ENCODE measurements at places on chromosomes 6 and 20.
A peak's percentile ranks its signal among the peaks of the same experiment; 100 is the strongest.

GRCh38 chr6:145601397-145601796 lies 133.9 kb downstream of the EPM2A start:
- no peak for DNase-seq

GRCh38 chr6:1636971-1637871 lies 27.5 kb downstream of the FOXC1 start:
- DNase-seq = no peak

DNA sequence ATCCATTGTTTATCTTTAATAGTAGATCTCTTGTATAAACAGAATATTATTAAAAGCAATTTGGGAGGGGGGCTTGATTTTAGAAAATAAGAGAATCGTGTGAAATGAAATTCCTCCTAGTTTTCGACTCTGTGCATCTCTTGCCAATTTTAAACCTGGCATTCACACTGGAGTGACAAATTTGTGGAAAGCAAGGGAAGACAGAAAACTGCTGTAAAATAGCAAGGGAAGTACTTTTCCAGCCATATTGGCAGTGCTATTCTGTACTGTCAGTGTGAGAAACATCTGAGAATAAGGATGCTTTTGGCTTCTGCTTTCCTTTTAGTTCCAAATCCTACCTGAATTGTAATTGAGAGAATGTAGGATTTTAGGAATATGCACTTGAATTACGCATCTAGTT lies 40.2 kb downstream of the TOP1 start:
- no peak for DNase-seq

DNA sequence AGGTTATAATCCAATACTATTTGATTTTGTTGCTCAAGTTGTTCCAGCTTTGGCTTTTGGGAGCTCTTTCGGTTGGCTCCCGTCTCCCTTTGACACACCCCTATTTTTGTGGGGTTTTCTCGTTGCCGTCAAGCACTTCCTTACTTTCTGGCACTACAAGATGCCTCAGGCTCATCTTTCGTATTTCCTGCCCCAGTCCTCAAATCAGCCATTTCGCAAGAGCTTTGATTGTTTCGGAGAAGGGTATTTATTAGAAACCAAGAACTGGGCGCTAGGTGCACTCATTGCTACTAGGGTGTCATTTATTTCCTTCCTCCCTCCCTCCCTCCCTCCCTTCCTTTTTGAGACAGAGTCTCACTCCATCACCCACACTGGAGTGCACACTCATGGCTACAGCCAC lies 13.3 kb upstream of the SOX12 start:
- DNase-seq = no peak

- no peak for DNase-seq
Observed at GRCh38 chr6:47343600-47343999, 33.9 kb upstream of the TNFRSF21 start.

DNA sequence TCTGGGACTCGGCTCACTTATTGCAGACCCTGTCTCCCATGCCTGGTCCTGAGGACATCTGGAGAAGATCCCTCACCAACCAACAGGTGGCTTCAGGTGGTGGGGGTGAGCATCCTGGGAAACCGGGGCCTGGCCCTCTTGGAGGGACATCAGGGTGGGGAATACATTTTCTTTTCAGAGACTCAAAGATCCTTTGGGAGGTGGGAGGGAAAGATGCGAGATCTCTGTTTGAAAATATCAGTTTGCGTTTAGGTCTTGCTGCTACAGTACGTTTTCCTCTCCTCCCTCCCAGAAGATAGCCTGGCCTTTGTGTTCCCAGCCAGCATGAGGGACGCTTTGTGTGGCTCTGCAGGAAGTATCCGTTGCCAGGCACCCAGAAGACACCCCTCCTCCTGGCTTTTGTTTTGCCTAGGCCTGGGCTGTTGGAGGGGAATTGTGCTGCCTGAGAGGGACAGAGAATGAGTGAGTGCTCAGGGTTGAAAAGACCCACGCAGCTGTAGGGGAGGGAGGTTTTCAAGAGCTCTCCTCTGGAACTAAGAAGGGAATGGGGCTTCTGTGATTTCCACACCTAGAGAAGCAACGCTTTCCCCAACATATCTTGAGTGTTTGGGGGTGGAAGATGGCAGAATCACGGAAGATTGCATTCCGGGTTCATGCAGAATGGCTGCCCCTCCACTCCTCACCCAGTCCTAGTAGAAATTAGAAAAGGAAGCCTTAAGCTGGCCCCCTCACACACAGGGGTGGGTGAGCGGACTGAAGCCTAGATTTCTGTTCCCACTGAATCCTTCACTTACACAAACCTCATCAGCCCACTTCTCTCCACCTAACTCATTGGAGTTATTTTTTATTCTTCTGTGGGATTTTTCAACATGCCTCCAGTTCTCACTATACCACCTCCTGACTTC lies 22.0 kb upstream of the SLC2A12 start:
- DNase-seq = no peak

DNA sequence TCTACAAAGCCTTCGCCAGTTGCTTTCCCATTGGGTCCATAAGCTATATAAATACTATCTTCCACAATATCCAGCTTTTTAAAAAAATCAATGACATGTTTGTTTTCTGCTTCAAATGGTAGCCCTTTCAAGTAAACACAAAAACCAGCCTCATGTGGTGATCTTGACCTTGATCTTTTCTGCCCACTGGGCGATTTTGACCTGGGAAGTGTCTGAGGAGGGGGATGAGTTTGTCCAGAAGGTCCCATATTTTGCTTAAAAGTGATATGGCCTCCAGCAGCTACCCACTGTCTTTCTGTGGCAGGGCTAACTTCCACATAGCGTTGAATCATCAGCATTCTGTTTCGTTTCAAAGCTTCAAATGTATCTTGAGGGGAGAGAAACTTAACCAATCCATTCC lies 10.8 kb downstream of the CPNE1 start:
- no peak for DNase-seq

DNA sequence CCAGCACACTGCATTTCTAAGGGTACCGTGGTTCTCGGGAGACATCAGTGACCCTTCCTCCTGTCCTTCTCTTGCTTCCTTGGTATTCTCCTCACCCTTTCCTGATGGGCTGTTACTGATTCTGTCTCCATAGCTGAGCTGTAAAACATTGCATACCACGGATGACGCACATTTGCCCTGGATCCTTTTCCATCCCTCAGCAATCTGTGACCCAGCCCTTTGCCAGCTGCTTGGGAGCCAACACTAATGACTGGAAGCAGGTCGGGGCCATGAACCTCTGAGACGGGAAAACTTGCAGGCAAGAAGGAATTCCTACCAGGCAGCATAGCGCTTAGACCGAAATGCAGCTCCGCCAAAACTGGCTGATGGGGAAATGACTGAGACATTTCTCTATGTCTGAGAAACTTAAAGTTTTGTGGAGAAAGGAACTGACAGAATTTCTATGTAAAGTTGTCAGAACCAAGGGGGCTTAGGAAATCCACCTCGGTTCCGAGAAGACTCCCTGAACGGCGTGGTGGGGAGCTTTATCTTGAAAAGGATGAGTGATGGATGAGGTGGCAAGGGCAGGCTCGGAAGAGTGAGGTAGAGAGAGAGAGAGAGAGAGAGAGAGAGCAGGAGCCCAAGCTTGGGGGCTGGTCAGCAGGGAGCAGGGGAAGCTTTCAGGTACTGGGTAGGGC lies 19.2 kb downstream of the TUBB2B start:
- peak; percentile 92 for DNase-seq

GRCh38 chr20:48930878-48931277 lies 9.4 kb downstream of the ARFGEF2 start:
- DNase-seq = no peak

DNA sequence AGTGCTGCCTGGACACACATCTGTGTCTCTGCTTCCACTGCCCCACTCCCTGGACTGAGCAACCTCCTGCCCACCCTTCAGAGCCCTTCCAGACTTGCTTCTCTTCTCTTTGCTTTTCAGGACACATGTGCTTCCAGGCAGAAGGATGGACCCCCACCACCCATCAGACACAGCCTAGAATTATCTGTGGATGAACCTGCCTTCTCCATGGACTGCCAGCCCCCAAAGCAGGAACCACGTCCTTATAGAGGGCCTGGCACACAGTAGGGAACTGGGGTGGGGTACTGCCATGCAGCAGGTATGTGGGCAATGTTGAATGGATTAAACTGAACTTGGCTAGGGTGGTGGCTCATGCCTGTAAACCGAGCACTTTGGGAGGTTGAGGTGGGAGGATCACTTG lies 3.6 kb downstream of the KIAA1755 start:
- DNase-seq = no peak

GRCh38 chr6:67633058-67633457 lies 1002.0 kb upstream of the ADGRB3 start:
- no peak for DNase-seq

DNA sequence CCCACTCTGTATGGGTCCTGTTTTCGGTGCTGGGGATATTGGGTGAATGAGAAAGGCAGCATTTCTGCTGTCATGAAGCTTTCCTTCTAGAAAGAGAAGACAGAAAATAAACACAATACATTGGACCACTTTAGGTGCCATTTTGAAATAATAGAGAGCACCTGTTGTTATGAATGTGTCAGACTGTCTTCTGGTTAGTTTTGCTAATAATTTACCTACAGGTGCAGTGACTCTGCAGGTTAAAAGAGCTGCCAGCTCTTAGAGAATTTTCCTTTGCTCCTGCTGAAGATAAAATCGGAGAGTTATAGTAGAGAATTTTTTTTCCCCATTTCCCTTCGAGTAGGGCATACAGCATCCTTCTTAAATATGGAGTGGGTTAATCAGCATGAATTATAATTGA lies 21.9 kb upstream of the GCLC start:
- DNase-seq = no peak

DNA sequence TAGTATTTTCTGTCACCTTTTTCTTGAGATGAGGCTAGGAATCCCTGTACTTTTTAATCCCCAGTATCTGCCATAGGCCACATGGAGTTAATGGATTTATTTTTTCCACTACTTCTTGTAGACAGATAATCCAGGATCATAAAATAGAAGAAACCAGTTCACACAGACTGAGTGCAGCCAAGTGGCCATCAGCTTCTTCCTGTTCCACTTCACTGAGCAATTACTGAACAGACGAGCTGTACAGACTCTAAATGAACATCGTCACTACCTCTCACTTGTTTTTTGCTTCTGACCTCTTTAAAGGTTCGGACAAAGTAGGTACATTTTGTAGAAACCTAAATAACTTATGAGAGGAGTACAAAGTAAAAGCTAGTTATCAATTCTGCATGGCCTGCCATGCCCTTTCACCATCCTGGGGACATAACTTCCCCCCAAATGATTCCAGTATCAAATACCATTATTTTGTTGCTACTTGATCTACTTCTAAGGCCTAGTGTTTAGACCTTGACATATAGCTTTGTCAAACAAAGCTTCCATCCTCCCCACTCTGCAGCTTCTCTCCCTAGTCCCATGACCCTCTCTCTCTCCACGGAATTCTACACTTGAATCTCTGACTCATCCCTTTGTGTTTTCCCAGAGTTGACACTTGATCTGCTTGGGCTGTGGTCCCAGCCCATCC lies 34.4 kb upstream of the ARHGAP18 start:
- DNase-seq = peak; percentile 78

DNA sequence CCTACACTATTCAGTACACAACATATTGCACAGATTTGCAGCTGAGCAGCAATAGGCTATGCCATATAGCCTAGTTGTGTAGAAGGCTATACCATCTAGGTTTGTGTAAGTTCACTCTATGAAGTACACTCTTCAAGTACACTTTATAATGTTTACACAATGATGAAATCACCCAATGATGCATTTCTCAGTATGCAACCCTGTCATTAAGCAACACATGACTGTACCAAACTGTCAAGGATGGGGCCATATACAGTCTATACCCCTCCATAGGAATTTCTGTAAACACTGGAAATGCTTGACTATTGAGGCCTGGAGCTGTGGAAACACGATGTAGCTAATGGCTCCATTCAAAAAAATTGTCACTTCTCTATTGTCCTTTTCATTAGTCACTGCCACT lies 535.4 kb downstream of the EPM2A start:
- peak; percentile 20 for DNase-seq

GRCh38 chr6:2959909-2960719 lies 11.3 kb downstream of the SERPINB6 start:
- peak; percentile 88 for DNase-seq

GRCh38 chr6:94251878-94252277 lies 832.5 kb upstream of the EPHA7 start:
- DNase-seq = no peak

GRCh38 chr6:133326584-133326983 lies 85.4 kb downstream of the EYA4 start:
- DNase-seq = no peak
